Activated naive CD8-positive, alpha-beta T cell treated with anti-CD3 and anti-CD28 coated beads for 36 hours (primary cell): ENCODE measurements at places on chromosomes 2 and 18. TPM values are rescaled to one million over a fixed set of nuclear protein-coding genes. Genes with fewer than 3 reads are reported as not detected.

AFF3 gene
- total RNA-seq, result 2.6 TPM

BMP10 gene
- not detected for total RNA-seq

DNA sequence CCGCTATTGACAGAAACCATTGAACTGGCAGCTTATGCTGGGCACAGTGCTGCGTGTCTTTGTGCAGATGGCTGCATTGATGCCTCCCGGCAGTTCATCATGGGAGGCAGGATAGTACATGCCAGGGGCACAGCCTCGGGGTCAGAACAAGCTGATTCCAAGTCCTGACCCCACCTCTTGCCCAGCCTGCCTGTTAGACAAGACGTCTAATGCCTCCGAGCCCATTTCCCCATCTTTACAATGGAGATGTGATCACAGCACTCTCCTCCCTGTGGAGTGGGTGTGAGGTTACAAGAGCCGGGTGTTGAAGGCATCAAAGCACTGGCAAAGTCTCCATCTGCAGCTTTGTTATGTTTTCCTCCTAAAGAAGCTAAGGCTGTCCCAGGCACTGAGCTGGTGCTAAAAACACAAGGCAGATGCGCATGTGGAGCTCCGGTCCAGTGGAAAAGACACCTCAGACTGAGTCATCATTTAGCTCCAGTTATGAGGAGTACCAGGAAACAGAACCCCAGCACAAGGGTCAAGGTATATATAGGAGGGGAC is 125.7 kb upstream of the EPAS1 start:
- DNase-seq, result no peak

DNA sequence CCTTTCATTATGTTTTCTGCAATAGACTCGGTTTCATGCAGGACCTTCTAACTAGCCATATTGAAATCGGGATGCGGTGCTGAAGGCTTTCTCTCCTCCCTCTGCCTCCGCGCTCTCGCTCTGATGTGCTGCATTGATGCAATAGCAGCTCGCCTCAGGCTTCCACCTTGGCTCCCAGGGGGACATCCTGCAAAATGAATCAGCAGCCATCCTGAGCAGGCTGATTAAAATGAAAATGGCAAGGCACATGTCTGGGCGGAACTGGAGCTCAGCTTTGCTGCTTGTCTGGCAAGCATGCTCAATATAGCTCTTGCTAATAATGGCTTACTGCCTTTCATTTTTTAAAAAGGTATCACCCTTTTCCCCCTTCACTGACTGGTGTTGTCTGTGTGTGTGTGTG is 806 bp upstream of the MYT1L start:
- no peak for DNase-seq

DNA sequence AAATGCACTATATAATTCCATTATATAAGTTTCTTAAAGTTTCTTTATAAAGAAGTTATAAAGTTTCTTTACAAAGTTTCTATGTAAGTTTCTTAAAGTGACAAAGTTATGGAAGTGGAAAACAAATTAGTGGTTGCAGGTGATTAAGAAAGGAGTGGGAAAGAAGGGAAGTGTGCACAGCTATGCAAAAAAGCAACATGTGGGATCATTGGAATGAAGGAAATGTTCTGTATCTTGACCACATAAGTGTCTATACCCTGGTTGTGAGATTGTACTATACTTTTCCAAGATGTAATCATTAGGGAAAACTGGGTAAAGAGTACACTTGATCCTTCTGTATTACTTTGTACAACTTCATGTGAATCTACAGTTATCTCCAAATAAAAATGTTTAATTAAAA is 1541.1 kb downstream of the LRP1B start:
- no peak for DNase-seq

UGT1A3 gene
- total RNA-seq, result not detected

TCF7L1 gene
- 0.06 TPM for total RNA-seq

- no peak for DNase-seq
Measured at GRCh38 chr2:230503798-230504197, 87.8 kb downstream of the SP100 start.

LAMA1 gene
- not detected for total RNA-seq
